ENCODE measurements at places on chromosomes 1 and 21.
A peak's percentile ranks its signal among the peaks of the same experiment; 100 is the strongest.

DNA sequence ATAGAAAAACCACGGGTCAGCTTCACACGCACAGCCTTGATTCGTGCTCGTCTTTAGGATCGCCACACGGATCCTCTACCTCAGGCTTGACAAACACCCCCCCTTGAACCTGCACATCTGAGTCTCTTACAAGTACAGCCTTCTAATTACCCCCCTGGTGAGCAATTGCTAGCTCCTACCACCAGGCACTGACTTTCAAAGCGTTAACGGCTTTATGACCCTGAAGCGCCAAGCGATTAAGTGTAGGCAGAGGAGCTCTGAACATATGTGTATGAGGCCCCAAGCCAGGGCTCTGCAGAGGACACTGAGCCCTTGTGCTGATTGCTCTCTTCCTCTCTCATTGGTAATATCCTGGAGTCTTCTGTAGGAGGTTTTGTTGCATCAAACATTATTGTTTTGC lies 55.7 kb upstream of the EPHA8 start:
- no peak for DNase-seq

DNA sequence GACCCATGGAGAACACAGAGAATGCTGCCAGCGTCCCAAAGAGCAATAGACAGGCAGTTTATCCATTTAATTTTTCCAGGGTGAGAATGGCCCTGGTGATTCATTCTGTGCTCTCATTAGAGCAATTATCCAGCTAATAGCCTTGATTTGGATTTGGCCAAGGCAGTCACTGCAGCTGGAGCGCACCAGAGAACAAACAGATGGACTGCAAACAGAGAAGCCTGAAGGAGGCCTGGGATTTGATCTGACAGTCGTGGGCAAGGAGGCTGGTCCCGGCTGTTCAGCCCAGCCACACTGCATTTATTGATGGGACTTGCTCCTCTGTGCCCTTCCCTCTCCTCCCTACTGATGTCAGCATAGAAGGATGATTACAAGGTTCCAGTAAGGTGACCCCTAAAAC lies 353.9 kb upstream of the C1orf174 start:
- DNase-seq, result no peak

- DNase-seq, result peak; percentile 51
These were observed 23.2 kb downstream of the ARID4B start for GRCh38 chr1:235304549-235305451.

- peak; percentile 29 for DNase-seq
These were observed 136.8 kb downstream of the PTPRC start for GRCh38 chr1:198775606-198776005.

GRCh38 chr1:63148825-63149645 lies 173.3 kb upstream of the FOXD3 start:
- peak; percentile 51 for DNase-seq

DNA sequence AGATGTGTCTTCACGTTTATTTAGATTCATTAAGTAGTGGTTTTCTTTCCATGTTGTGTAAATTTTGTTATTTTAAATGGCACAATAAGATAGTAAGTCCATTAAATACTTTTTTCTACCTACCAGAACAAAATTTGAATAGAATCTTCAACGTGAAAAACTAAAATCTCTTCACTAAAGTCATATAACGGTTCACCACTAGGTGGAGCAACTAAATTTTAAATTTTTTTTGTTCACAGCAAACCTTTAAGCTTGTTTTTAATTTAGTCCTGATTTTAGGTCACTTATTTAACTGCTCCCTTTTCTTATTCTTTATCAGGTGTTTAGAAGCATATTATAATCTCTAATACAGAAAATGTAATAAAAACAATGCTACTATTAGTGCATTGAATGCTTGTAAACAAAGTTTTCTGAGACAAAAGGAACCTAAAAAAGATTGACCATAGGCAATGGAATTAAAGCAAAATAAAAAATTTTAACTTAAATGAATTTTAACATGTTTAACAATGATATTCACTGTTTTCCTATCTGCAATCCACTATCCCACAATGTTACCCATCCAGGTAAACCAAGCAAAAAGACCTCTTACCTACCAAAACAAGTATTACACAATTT lies 28.3 kb upstream of the PKN2 start:
- DNase-seq, result peak; percentile 36

- DNase-seq, result peak; percentile 81
These were observed 6.6 kb downstream of the HEYL start for GRCh38 chr1:39632682-39633417.

DNA sequence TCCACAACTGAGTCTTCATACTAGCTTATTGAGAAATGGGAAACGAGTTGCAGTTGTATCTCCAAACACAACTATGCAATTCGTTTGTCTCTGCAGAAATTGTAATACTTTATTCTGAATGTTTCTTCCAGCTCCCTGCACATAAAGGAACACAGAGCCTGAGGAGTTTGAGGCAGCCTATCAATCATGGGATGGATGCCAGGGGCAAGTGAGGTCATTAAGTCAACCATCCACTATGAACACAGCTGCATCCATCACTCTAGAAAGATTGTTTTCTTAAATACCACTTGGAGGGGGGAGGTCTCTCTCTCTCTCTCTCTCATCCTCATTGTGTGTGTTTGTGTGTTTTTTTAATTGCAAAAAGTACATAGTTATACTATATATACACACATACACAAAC lies 2.9 kb upstream of the PSMB2 start:
- no peak for DNase-seq

GRCh38 chr1:205317311-205317917 lies 4.1 kb downstream of the NUAK2 start:
- DNase-seq, result peak; percentile 27

DNA sequence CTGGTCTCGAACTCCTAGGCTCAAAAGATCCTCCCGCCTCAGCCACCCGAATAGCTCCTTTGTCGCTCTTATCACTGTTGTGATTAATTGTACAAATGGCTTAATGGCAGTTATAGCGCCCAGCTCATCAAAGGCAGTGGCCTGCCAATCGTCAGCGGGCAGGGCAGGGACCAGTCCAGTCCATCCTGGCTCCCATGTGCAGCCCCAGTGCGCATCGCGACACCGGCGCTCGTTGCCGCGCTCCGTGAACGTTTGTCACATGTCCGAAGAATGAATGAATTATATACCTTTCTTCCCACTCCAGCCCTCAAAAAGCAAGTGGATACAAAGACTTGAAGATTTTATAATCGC lies 18.4 kb downstream of the MTX1 start:
- peak; percentile 63 for DNase-seq

DNA sequence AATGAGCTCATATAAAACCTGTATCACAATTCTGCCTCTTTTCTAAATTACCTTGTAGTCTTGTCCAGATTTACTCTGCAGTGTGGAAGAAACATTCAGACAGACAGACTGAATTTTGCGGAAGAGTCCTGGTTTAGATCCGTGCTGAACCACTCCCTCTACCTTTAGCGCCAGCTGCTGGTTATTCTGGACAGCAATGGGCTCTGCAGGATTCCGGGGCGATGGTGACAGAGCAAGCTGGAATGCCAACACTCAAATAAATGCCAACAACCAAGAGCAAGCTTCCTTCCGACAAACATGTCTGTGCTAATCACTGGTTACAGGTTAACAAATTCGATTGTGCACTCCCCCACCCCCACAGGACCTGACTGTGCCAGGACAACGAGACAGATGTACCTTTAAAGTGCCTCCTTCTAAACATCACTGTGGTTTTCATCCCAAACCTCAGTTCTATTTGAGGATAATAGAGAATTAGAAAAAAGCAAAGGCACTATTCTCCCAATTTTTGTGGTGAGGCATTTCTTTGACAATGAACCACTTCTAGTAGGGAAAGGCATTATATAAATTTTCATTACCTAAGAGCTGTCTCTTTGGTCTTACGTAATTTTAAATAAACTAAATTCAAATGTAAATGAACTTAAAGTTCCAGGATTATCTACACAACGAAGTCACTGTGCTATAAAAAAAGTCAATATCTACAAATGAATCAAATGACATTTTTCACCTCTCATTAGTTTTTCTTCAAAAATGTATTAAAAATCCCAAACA lies 90.4 kb downstream of the INTS7 start:
- DNase-seq, result peak; percentile 35

DNA sequence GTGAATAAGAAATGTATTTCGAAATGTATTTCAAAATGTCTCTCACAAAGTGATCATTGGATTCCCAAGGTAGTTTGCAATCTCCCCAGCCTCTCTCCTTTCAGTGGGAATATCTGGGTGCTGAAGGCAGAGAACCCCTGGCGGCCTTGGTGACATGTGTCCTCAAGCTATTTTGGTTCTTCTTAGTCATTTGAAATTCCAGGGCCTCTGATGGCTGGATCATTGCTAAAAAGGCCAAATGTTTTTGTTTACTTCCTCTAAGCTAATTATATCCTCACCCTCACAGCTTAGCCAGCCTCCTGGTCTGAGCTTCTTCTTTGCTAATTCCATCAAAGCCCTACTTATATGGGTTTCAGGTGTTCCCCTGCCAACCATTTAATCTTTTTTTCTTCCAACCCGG lies 71.2 kb downstream of the LRRC40 start:
- DNase-seq, result peak; percentile 21

DNA sequence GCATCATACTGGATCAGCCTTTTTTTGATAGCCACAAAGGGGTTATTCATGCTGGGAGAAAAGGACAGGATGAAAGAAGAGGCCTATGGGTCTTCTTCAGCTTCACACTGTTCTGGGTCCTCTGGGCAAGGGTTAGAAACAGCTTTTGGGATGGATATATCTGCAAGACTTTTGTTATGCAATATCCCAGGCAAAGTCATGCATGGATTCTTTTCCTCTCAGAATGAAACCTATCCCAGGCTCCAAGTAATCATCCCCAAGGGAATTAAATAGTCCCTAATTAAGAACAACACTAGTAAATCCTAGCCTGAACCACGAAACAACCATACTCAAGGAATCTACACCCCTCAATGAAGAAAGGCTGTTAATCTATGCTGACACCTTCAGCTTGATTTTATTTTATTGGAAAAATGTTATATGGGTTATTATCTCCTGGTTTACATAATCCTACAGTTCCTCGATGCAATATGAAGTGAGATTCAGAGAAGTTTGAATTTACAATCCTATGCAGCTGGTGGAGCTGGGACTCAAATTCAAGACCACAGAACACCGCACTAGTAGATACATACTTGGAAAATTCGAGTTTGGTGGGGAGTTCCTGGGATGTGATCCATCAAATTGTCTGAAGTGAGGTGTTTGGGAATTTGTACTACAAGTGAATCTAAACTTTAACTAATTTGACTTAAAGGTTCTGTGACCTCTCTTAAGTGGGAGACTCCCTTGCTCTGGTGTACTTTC lies 338.6 kb downstream of the TBX15 start:
- no peak for DNase-seq

- DNase-seq, result no peak
These were observed 9.1 kb downstream of the SEMA4A start for GRCh38 chr1:156162430-156163037.

DNA sequence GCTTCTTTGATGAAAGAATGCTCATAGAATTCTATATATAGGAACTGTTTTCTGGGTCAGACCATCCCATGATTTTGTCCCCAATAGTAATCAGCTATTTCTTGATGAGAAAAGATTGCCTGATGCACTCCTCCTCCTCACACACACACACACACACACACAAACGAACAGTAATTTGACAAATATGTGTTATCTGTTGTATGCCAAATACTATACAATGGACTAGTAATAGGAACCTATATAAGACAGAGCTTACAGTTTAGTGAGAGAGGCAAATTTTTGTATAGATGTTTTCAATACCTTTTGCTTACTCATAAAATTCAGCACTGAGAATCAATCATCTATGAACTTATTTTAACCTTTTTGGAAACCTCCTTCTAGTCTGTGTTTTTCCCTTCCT lies 76.8 kb downstream of the PLA2G4A start:
- no peak for DNase-seq

- no peak for DNase-seq
These were observed 117.9 kb upstream of the HMGB4 start for GRCh38 chr1:33745942-33746341.

GRCh38 chr21:36877741-36878140 lies 88.7 kb downstream of the HLCS start:
- no peak for DNase-seq

DNA sequence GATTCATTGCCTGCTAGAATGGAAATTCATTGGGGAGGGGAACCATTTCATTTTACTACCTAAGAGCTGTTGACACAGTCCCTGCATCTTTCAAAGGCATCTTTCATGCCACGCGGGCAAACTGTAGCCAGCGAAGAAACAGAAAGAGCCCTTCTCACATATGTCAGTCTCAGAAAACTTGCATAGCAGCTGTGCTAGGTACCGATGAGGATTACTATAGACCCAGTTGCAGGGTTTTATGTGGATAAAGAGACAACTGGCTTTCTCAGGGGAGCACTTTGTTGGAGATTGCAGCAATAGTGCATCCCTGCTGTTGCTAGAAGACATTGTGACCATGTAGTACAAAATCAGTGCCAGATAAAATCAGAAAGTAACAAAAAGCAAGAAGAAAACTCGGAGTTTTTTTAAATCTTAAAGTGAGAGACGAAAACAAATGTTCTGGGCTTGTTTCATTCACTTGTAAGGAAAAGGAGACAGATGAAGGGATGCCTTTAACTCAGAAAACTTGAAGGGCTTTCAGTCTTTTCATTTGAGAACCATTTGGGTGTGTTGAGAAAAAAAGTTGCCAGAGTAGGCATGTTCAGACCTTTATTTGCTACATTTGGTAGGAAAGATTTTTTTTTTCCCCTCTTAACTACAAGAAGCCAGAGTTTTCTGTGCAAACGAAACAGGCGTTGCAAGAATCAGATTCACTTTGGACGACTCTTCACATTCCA lies 804.1 kb downstream of the USP25 start:
- no peak for DNase-seq

- DNase-seq, result peak; percentile 7
These were observed 1106.6 kb upstream of the B3GALT2 start for GRCh38 chr1:194292966-194293365.

DNA sequence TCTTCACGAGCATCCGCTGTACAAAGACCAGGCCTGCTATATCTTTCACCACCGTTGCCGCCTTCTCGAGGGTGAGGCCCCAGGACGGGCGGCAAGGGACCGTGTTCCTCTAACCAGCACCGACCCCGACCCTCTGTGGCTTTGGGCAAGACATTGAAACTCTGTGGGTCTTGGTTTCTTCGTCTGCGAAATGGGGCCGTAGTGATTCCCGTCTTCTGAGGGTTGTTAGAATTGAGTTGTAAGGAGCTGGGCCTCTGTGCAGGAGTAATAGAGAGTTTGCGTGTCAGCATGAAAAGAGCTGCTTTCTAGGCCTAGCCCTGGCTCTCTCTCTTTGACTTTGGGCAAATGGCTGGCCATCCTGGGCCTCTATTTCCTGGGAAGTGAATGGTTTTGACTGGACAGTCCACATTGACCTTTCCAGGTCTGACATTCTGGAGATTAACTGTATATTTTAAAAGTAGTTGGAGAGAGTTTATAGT lies 591 bp downstream of the MRPL37 start:
- peak; percentile 19 for DNase-seq

DNA sequence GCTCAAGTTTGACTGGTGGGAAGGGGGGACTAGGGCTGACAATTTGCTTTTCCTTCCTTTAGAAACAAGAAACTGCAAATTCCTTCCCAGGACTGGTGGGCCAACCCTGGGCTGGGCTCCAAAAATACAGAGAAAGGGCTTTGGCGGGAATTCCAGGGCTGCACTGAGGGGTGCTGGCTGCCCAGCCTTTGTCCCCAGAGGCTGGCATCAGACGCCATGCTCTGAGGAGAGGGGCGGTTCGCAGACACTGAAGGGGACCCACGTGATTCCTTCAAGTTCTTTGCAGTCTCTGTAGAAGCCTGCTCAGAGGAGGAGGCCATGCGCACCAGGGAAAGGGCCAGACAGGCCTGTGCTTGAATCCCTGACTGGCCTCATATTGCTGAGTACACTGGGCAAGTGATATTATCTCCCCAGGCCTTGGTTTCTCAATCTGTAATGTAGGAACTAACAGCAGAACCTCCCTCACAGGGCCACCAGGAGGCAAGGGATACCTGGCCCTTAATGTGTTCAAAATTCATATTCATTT lies 119.5 kb downstream of the EPHB2 start:
- no peak for DNase-seq

GRCh38 chr1:116308276-116308675 lies 64.8 kb upstream of the ATP1A1 start:
- no peak for DNase-seq

Measured in EH (cell line).